Stomach (tissue), 19 donors: ENCODE measurements at places on chromosomes 11 and 22. TPM values are rescaled to one million over a fixed set of nuclear protein-coding genes. Genes with fewer than 3 reads are reported as not detected.

- DNase-seq, result peak; percentile 44
Measured at GRCh38 chr11:6413791-6414201, 5.1 kb downstream of the APBB1 start.

DNA sequence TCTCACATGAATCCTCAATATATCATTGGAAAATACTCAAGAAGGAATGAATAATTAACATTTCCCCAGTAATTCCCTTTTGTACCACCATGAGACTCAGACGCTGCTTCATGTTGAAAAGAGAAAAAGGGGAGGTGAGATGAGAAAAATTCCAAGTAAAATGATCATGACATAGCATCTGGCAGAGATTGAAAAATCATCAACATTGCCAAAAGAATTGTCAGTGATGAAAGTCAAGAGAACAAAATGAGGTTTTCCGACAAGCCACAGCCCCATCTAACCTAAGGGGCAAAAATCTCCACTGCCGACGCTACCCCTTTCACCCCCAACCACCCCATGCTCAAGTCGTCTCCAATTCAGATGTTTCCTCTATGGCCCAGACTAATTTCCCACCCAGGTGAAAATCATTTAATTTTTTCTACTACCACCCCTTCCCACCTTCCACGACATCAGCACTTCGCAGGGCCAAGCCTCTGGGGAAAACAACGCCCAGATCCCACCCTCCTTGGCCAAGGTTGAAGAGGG lies 1.2 kb downstream of the RAB6A start:
- peak; percentile 53 for DNase-seq

GRCh38 chr11:104402812-104403521 lies 239.0 kb upstream of the PDGFD start:
- no peak for DNase-seq

DNA sequence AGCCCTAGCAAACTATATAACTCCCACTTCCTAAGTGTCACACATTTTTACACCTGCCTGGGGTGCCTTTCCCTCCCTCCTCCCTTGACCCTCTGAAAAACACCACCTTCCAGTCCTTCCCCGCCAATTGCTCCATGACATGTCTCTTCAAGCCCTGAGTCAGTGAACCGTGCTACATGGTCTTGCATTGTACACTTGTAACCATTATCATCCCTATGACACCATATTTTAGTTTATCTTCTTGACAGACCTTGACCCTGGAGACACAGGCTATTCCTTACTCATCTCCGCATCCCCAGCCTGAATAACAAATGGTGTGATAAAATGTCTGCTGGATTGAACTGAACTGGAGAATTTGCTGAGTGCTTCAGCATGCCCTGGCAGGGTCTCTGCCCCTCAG lies 36.9 kb downstream of the TNKS1BP1 start:
- DNase-seq, result no peak

GRCh38 chr11:121253951-121254350 lies 38.6 kb upstream of the SC5D start:
- no peak for DNase-seq

- no peak for DNase-seq
Measured at GRCh38 chr11:6670202-6670830, 12.8 kb downstream of the MRPL17 start.

- DNase-seq, result no peak
Measured at GRCh38 chr22:19798891-19799293, 38.3 kb downstream of the TBX1 start.

PKDREJ gene
- total RNA-seq, result not detected
